ENCODE measurements at places on chromosomes 11 and 22. TPM values are rescaled to one million over a fixed set of nuclear protein-coding genes. Genes with fewer than 3 reads are reported as not detected.
A peak's percentile ranks its signal among the peaks of the same experiment; 100 is the strongest.

DNA sequence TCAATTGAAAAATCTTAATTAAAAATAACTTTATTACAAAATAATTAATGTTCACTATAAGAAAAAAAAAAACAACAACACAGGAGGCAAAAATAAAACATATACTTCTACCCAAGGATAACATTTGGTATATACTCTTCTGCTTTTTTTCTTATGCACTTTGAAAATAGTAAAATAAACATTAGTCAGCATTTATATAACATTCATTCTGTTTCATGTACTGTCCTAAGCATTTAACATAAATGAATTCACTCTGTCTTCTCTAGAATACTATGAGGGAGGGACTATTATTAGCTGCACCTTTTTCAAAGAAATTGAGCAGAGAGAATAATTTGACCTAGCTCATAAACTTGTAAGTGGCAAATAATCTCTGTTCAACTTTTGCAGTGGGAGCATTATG lies 48.3 kb upstream of the CCDC34 start:
- DNase-seq = no peak
- no peaks in the 10 kb centered on the region for H3K4me1 ChIP-seq
- no peak overlapping the region for H3K27ac ChIP-seq
- H3K27me3 ChIP-seq = no peaks in the 10 kb centered on the region

- no peak for DNase-seq
- H3K27ac ChIP-seq = peak overlapping the region; percentile 93
- H3K4me1 ChIP-seq = peaks cover 46% of the 10 kb centered on the region
- H3K36me3 ChIP-seq = peaks cover 47% of the 10 kb centered on the region
These were observed 1.3 kb downstream of the SLC39A13 start for GRCh38 chr11:47409440-47410369.

DNA sequence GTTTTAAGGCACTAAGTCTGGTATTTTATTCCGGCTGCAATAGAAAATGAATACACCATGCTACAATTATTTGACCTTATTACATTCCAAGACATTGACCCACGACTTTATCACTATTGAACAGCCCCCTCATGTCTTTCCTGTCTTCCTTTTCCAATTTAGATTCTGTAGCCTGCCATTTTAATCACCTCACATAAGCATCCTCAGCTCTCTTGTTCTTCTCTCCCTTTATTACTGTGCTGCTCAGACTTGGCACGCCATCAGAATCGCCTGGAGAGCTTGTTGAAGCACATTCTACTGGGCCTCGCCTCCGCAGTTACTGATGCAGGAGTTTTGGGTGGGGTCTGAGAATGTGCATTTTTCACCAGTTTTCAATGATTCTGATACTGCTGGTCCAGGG lies 38.7 kb upstream of the SWAP70 start:
- no peaks in the 10 kb centered on the region for H3K36me3 ChIP-seq
- DNase-seq = no peak
- H3K27me3 ChIP-seq = no peaks in the 10 kb centered on the region
- H3K4me3 ChIP-seq = no peak overlapping the region
- peaks cover 4% of the 10 kb centered on the region for H3K4me1 ChIP-seq

- no peak for DNase-seq
- H3K36me3 ChIP-seq = no peaks in the 10 kb centered on the region
These were observed 8.6 kb downstream of the OR6M1 start for GRCh38 chr11:123797541-123797940.

DNA sequence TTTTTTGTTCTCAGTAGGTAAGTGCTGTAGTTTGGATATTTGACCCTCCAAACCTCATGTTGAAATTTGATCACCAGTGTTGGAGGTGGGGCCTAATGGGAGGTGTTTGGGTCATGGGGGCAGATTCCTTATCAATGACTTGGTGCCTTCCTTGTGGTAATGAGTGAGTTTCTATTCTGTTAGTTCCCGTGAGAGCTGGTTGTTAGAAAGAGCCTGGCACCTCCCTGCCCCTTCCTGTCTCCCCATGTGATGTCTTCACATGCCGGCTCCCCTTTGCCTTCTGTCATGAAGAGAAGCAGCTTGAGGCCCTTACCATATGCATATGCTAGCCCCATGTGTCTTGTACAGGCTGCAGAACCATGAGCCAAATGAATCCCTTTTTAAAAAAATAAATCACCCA lies 138.3 kb downstream of the TMEM135 start:
- DNase-seq = no peak
- no peaks in the 10 kb centered on the region for H3K27me3 ChIP-seq
- H3K4me3 ChIP-seq = no peak overlapping the region
- no peaks in the 10 kb centered on the region for H3K36me3 ChIP-seq

The SCUBE1 gene
- total RNA-seq = 9.7 TPM

The MLC1 gene
- 1.2 TPM for total RNA-seq
